NCI-H2081 (cell line): ENCODE measurements at places on chromosomes 1 and 21.

DNA sequence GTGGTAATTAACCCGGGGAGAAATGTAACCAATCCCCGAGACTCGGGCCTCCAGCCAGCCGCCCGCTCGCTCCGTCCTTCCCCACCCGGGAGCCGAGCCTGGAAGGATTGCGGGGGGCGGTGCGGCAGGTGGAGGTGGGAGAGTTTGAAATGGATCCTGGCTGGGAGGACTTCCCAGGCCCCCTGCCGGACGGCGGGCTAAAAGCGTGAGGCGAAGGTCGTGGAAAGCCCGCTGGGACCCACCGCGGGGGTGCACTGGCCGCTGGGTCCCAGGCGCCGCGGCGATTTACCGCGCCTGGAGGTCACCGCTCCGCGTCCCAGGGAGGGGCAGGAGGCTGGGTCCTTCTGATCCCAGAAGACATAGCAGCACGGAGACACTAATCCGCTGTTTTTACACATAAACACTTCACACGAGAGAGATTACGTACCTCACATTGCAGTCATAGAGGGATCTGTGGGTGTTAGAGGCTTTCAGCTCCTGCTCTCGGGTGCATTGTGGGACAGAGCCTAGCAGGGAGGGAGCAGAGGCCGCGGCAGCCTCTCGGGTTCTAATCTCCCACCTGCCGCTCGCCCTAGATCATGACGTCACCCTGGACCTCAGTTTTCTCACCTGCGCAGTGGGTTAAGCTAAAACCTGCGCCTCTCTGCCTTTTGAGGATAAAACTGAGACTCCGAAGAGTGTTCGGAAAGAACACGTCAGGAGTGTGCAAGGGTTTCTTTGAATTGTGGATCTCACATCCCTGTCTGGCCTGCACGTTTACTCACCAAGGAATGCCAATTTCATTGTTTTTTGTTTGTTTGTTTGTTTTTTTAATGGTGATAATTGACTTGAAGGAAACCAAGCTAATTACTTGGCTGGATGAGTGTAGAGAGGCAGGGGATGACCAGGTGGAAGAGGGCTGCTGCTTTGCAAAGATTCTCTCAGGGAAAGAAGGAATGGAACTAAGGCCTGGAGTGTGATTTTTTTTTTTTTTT is 17.1 kb upstream of the TMEM9 start:
- DNase-seq = peak; percentile 80

GRCh38 chr1:92484472-92485380 is 2.0 kb downstream of the GFI1 start:
- peak; percentile 24 for DNase-seq

GRCh38 chr1:46690931-46691421 is 19.3 kb downstream of the TEX38 start:
- DNase-seq = no peak

DNA sequence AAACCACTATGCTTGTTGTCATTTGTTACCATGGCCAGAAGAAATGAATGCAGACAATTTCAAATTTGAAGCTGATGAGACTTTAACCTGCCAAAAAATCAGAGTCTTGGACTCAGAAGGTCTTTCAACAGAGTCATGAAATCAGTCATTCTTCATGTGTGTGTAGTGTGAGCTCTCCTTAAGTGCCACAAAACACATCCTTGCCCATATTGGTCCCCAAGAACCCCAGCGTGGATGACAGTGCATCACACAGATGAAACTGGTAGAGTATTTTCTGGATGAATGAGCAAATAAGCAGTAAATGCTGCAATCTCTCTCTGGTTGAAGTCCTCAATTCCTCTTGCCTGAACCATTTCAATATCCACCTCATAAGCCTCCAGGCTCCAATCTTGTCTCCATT is 28.7 kb upstream of the ETS2 start:
- DNase-seq = no peak

DNA sequence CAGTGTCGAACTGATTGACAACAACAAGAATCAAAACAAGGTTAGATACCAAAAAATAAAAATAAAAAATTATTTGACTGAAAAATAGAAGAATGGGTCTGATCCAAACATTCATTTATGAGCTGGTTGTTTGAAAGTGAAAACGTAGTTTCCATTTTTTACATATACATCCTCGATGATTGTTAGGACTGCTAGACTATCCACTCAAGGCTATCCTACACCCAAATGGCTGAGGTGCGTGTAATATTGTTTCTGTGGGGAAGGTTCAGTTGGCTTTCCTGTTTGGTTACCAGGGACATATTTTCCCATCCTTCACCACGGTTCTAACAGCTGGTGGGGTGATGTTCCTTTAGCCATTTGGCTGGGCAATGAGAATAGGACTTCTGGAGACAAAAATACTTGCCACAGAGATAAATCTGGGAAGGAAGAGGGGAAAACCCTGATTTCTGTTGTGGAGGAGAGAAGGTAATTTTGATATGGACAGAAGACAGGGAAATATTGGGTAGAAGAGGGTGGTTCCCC is 66.3 kb downstream of the MAP3K7CL start:
- DNase-seq = no peak
